Stimulated activated CD4-positive, alpha-beta T cell treated with anti-CD3 and anti-CD28 coated beads, Interleukin-1b, Interleukin-23, amount 100 ng/mL, for 24 hours (primary cell): ENCODE measurements at places on chromosomes 7 and 10.

DNA sequence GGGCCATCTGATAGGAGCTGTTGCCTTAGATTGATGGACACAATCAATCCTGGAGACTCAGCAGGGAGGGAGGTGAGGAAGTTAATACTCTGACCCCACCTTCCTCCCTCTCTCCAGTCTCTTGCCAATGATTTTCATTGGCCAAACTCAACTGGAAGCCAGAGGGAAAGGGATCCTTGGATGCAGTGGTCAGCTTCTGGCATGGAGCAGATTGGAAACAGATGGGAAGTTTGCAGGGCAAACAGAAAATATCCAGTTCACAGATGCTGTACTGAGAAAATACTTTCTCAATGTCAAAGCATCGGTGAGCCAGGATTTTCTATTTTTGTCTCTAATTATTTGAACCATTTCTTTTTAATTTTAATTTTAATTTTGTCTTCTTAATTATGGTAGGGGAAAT lies 170.8 kb downstream of the BBS9 start:
- no peak for DNase-seq

- no peak for DNase-seq
Measured at GRCh38 chr10:103111031-103111917, 81.8 kb downstream of the NT5C2 start.

- DNase-seq: no peak
Measured at GRCh38 chr10:101588879-101589278, 758 bp downstream of the DPCD start.

DNA sequence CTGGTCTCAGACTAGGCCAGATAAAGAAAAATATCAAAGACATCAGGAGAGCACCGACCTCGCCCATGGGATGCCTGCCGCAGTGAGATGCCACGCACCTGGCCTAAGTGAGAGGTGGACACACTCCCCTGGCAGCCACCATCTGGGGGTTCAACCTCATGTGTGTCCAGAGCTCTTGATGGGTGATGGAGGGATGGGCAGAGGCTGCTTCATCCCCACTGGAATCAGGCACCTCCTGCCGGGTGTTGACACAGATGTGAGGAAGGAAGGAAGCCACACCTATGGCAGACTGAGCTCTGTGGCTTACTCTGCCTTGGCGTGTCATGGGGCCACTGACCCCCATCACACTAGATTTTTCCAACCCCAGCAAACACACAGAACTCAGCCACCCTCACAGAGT lies 11.4 kb downstream of the ZNF488 start:
- no peak for DNase-seq

DNA sequence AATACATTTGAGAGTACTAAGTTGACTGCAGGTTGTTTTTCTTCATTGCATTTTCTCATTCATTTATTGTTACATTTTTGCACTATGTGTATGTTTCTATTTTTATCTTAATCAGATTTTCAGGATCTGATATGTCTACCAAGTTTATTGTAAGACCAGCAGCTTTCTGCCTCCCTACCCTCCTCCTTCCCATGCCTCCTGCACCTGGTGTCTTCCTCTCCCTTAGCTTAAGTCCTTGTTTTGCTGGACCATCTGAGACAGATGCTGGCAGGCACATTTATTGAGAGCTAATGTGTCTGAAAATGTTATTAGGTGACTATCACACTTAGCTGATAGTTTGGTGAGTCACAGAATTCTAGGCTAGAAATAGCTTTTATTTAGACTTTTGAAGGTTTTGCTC lies 79.6 kb downstream of the ANLN start:
- no peak for DNase-seq

- no peak for DNase-seq
Measured at GRCh38 chr7:2624293-2624886, 7.4 kb upstream of the TTYH3 start.

- DNase-seq: no peak
Measured at GRCh38 chr10:106900016-106900652, 264.4 kb downstream of the SORCS1 start.

GRCh38 chr10:17904564-17904963 lies 47.2 kb upstream of the SLC39A12 start:
- DNase-seq: no peak

- DNase-seq: no peak
Measured at GRCh38 chr7:54981913-54982312, 36.9 kb upstream of the EGFR start.

GRCh38 chr10:103854265-103854685 lies 1.1 kb downstream of the SH3PXD2A start:
- no peak for DNase-seq

DNA sequence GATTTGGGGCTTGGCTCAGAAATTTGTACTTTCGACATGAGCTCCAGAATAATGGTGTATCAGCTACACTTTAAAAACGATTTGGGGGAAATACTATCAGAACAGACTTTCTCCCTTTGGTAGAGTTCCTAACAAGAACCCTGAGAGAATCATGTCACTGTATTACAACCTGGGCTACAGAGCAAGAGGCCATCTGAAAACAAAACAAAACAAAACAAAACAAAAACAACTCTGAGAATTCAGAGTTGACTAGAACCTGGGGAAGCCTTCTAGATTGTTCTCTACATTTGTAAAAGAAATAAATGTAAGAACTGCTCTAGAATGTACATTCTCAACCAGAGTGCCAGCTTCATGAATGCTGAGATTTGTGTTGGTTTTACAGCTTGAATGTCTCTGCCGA lies 262.6 kb upstream of the SEMA3D start:
- DNase-seq: no peak

- no peak for DNase-seq
Measured at GRCh38 chr10:119701861-119702260, 24.0 kb upstream of the INPP5F start.

DNA sequence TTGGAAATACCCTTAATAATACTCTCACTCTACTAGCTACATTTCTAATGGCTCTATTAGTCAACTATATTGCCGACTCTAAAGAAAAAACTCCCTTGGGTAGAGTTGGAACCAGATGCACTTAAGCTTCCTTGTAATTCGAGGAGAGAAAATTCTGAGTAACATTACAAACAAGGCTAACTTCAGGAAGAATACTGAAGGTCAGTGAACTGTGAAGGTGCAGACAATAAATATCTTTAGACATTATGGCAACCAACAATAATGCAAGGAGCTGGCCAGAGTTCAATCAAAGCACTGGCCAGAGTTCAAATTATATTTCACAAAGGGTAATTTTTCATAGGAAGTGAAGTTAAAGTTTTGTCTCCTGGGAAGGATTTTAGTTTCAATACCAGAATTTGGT lies 40.7 kb upstream of the MRLN start:
- no peak for DNase-seq

DNA sequence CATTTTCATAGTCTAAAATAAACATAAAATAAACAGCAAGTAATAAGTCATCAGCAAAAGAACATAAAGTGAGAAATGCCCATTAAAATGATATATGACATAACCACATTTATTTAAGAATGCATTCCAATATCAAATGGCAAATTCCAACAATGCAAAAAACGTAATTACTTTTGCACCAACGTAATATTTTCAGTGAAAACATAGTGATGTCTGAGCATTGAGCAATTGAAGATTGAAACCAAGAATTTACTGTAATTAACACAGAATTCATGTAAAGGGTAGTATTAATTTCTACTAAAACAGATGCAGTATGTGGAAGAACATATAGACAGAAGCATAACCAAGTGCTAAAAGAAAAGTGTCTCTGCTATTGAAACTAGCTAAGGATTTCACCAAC lies 123.0 kb upstream of the TNS3 start:
- DNase-seq: no peak

GRCh38 chr10:118624747-118625146 lies 29.3 kb upstream of the PRLHR start:
- DNase-seq: no peak

DNA sequence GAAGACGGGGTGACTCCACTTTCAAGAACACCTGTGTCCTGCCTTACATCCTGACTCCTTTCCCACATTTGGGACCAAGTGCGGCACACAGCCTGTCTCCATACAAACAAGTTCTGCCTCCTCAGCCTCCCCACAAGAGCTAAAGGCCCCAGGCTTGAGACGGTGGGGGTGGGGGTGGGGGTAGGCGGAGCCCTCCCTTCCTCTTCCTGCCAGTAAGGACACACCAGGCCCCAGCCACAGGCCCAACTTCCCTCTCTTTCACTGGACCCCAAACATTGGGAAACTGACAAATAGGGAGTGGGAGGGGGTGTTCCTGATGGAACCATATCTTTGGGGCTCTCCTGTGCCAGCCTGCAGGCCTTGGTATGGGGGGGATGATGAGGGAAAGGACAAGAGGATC lies 4.6 kb downstream of the CDK5 start:
- no peak for DNase-seq

DNA sequence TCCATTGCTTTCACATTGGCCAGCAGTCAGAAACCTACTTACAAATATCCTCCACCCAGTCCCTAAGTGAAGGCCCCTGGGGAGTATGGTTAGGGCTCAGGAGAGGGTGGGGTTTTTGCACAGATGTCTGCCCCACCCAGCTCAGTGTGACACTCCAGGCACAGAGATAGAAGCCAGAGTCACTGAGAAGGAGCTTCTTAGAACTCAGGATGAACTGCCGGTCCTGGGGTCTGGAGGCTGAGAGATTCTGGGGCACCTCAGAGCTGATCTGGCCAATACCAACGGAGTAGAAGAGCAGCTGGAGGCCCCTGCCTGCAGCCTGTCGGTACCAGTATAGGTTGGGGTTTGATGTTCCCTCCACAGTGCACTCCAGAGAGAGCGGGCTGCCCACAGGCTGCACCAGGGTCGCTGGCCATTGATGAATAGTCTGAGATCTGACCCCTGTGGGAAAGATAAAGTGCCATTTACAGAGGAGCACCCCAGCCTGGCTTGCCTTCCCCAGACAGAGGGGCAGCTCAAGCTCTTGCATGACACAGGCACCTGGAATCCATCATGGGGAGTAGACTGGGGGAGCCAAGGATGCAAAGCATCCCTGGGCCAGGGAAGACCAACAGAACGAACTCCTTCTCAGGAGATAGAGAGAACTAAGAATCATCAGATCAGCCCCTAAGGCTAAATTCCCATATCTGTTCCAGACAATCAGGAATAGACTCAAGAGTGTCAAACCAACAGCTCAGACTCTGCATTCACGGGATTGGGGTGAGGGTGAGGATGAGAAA lies 41.9 kb downstream of the PRSS2 start:
- no peak for DNase-seq
